ENCODE measurements at places on chromosomes 2 and 18.

- no peak for DNase-seq
Observed at GRCh38 chr2:174586418-174587295, 10.9 kb downstream of the WIPF1 start.

- DNase-seq: no peak
Observed at GRCh38 chr2:215363461-215364156, 51.8 kb downstream of the ATIC start.

- DNase-seq: no peak
Observed at GRCh38 chr2:171792157-171792556, 101.9 kb downstream of the SLC25A12 start.

- no peak for DNase-seq
Observed at GRCh38 chr2:42783511-42783910, 8.9 kb downstream of the HAAO start.

- DNase-seq: no peak
Observed at GRCh38 chr2:129069875-129070594, 751.4 kb upstream of the HS6ST1 start.

DNA sequence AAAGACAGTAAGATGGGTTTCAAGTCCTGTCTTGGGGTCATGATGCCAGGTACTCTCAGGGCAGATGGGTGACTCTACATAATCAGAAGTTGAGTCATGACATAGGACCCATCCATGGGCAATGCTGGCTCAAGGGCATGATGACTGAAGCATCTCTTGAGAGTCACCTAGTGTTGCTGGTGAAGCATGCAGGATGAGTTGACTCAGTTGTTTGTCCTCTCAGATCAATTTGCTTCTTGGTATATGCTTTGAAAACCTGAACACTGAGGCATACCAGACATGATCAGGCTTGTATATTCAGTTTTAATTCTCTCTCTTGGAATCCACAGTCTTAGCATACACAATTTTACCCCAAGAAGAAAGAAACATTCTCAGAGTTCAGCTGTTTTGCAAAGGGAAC is 658.9 kb upstream of the NXPH2 start:
- no peak for DNase-seq

- no peak for DNase-seq
Observed at GRCh38 chr2:96163415-96163767, 18.2 kb upstream of the DUSP2 start.

All from coronary artery (tissue), 2 donors.